H9 (cell line): ENCODE measurements at places on chromosomes 11 and 22. TPM values are rescaled to one million over a fixed set of nuclear protein-coding genes. Genes with fewer than 3 reads are reported as not detected.

NRGN gene
- 6.4 and 7.0 TPM in 2 replicates for total RNA-seq

FERMT3 gene
- total RNA-seq: 6.6 and 10.6 TPM in 2 replicates

SYT8 gene
- not detected in 2 replicates for total RNA-seq

GRCh38 chr22:30424534-30425326 is 838 bp upstream of the MTFP1 start:
- no peaks in the 10 kb centered on the region for H3K27me3 ChIP-seq
- H3K36me3 ChIP-seq: peaks cover 37% of the 10 kb centered on the region
- H3K4me3 ChIP-seq: peak overlapping the region; percentile 87
- DNase-seq: peak; percentile 48

DNA sequence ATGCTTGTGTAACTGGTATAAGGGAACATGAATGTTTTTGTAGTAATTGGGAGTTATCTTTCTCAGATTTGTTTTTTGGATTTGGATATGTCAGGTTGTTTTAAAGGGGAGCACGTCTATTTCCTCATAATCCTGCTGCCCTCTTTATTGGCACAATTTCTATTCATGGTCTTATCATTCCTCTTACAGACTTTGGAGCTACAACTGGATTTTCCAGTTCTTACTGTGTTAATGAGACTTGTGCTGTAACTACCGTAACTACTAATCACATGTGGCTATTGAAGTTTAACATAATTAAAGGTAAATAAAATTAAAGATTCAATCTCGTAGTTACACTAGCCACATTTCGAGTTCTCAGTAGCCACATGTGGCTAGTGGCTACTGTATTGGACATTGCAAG is 1.9 kb downstream of the FDX1 start:
- no peak overlapping the region for H3K27ac ChIP-seq
- no peak for DNase-seq
- H3K27me3 ChIP-seq: no peaks in the 10 kb centered on the region
- H3K36me3 ChIP-seq: no peaks in the 10 kb centered on the region; the same call in 1 of the 3 replicates
- peak overlapping the region; percentile 94; the same call in 1 of the 2 replicates for H3K4me3 ChIP-seq

DNA sequence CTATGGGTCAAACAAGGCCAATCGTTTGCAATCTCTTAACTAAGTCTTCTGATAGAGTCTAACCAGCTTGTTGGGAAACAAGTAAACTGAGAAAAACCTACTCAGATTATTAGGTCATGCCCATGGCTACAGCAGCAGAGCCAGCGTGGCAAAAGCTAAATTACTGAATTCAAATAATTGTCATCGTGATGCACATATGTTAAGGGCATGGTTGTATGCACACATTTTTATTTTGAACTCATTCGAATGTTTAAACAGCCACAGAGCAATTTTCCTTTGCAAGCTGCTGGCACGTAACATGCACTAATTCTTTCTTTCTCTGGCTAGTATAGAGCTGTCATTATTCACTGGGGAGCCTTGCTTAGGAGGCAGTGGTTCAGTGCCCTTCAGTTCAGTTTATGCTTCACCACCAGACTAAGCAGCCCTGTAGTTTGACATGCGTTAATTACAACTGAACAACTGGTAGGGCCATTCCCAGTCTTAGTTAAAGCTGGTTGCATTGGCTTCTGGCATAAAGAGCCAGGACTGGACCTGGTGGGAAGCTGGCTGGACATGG is 396.4 kb downstream of the METTL15 start:
- H3K4me1 ChIP-seq: no peaks in the 10 kb centered on the region
- H3K27me3 ChIP-seq: no peaks in the 10 kb centered on the region
- H3K36me3 ChIP-seq: no peaks in the 10 kb centered on the region
- no peak for DNase-seq
- H3K27ac ChIP-seq: no peak overlapping the region
